AG04450 (cell line): ENCODE measurements at places on chromosomes 2 and 18. TPM values are rescaled to one million over a fixed set of nuclear protein-coding genes. Genes with fewer than 3 reads are reported as not detected.

The LIMS3 gene
- 3.3 and 3.7 TPM in 2 replicates for polyA plus RNA-seq

The LOXL3 gene
- polyA plus RNA-seq: 41.1 and 46.2 TPM in 2 replicates

The PRKAG3 gene
- not detected in 2 replicates for polyA plus RNA-seq

The PLGLB2 gene
- polyA plus RNA-seq: 2.9 and 4.5 TPM in 2 replicates

The PNKD gene
- 32.1 and 45.9 TPM in 2 replicates for polyA plus RNA-seq

DNA sequence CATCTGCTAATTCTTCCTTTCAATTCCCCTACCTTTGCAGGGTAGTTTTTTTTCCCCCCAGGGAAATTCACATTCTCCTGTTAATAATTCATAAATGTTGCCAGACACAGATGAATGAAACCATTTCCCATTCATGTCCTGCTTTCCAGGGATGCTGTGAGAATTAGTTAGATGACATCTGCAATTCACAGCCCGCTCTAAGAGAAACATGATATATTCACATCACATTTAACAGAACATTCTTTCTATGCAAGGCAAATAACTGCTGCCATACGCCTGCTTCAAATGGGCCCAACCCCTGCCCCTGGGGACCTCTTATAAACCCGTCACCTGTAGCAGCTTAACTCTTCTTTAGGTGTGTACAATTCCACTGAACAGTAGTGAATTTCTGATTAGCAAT, 110.6 kb upstream of the CTAGE1 start:
- DNase-seq: no peak

GRCh38 chr2:49954059-49954458, 799.7 kb upstream of the FSHR start:
- no peak for DNase-seq

DNA sequence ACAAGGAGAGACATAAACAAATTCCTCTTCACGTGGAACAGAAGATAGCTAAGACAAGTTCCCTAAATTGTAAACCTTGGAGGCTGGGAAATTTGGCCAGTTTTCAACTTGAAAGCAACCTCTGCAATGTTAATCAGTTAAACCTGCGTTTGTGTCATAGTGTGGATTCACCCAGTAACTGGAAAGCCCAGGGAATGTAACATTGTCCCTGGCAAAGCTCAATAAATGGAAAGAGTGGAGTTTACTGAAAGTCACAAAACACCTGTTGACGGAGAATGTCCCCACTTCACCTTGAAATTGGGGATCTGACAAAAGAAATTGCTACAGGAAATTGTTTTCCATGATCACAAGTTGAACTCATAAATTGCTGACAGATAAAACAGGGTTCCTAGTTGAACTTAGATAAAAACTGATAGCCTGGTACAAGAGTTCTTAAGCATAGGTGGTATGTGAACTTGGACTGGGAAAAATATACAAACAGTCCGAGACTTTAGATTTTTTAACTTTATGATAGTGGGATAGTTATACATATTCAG, 15.0 kb upstream of the ME2 start:
- no peak for DNase-seq

GRCh38 chr2:28341208-28341891, 51.3 kb upstream of the FOSL2 start:
- DNase-seq: no peak
